ENCODE measurements at places on chromosomes 4 and X. TPM values are rescaled to one million over a fixed set of nuclear protein-coding genes. Genes with fewer than 3 reads are reported as not detected.

- no peak for DNase-seq
Measured at GRCh38 chrX:80312448-80312847, 107.8 kb upstream of the TENT5D start.

DNA sequence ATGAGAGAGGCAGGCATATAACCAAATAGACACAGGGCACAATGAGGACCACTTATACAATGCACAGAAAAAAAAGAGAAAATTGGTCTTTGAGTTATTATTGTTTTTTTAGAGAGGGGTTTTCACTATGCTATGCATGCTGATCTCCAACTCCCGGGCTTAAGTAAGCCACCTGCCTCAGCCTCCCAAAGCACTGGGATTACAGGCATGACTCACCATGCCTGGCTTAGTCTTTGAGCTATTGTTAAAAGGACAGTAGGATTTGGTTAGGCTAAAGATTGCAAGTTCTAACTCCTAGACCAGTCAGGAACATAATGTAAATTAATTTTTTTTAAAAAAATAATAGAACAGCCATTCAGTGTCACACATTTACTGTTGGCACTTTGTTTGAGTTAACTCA, 340.1 kb downstream of the GPAT3 start:
- DNase-seq: no peak

DNA sequence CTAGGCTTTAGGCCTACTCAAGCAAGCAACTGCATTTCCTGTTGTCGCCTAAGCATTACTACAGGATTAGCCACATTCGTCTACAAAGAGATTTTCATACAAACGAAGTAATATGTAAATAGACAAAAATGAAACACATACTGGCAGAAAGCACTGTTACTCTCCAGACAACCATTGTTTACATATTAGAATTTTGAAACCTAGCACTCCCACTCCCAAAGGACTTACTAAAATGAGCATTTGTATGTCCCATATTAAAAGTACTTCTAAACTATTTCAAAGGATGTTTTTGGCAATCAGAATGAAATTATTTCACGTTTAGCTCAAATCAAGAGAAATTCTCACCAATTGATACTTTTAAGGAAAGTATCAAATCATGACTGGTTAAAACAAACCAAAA, 570.8 kb downstream of the PRR32 start:
- no peak for DNase-seq

- no peak for DNase-seq
Measured at GRCh38 chrX:6667048-6667768, 132.3 kb upstream of the VCX3A start.

DNA sequence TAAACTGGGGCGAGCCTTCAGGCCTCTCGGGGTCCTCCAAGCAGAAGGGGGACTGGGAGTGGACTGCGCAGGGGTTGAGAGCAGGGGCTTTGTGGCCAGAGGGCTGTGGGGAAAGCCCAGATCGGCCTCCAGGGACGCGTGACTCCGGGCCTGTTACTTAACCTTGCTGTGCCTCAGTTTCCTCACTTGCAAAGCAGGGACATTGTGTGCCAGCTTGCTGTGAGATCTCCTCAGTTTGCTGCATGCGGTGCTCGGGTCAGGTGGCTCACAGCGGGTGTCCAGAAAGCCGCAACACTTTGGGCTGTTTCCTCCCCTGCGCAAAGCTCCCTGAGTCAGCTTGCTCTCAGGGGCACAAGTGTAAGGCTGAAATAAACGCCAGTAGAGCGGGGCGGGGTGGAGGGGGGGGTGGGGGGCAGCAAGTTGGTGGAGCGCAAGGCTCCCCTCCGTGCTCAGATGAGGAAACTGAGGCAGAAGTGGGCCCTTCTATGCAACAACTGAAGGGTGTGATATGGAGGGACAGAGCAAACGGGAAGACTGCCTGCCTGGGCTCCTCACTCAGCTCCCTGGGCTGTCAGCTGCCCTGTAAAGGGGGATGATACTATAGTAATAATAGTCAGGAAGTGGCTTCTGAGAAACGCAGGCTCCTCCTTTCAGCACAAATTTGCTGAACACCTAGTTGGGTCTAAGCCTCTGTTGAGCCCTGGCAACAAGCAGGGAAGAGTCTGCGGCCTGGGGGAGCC, 101.0 kb downstream of the HMX1 start:
- peak; percentile 7 for DNase-seq

Gene MID2
- 5.6 TPM for total RNA-seq

GRCh38 chr4:73662709-73663546, 42.7 kb upstream of the RASSF6 start:
- no peak for DNase-seq

DNA sequence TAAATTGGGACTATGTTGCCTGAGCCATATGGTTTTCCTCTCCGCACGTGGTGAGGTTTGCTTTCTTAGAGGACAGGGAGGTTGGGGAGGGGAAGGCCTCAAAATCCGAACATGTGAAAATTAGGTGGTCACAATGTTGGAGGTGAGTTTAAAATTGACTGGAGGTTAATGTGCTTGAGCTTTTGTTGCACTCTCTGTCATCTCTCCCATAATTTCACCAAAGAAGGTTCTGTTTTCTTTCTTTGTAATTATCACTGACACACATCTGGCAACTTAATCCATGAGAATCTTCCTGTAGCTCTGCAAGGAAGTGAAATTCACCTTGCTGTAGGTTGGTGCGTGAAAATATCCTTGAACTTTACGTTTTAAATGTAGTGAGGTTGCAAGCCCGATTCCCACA, 225.5 kb downstream of the PDGFC start:
- DNase-seq: no peak

GRCh38 chr4:86014599-86014998, 345.3 kb downstream of the MAPK10 start:
- no peak for DNase-seq

DNA sequence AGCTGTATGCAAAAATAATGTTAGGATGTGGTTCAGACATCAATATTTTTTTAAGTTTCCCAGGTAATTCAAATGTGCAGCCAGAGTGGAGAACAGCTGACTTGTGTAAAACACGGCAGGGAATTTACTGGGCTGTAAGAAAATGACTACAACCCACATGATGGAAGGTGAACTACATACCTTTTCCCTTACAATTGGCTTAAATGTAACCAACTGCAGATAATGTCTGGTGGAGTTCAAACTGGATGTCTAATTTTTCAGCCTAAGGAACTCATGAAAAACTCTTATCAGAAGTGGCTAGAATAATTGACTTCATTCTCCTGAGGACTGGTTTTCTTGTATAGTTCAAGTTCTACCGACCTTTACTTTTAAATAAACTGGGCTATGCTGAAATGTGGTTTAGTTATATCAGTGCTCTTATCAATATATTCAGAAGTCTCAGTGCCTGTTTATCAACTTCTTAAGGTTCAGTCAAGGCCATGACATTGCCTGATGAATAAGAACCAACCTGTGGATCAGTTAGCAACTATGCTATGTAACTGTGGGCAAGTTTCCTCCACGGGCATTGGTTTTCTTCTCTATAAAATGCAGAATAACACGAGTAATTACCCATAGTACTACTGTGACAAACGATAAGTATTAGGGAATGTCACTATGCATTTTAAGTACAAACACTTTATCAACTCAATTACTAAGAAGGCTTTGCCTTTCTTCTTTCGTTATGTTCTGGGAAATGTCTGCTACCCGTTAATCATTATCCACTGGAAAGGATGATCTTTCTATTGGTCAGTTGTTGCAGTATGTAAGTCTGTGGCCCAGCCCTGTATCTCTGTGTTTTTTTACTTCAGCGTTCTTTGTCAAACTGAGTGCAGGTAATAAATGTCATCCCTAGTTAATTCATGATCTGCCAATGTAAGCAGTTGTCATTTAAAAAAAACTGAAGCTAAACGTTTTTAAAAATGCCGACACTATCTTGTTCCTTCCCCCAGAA, 181.6 kb downstream of the PCDH7 start:
- no peak for DNase-seq

DNA sequence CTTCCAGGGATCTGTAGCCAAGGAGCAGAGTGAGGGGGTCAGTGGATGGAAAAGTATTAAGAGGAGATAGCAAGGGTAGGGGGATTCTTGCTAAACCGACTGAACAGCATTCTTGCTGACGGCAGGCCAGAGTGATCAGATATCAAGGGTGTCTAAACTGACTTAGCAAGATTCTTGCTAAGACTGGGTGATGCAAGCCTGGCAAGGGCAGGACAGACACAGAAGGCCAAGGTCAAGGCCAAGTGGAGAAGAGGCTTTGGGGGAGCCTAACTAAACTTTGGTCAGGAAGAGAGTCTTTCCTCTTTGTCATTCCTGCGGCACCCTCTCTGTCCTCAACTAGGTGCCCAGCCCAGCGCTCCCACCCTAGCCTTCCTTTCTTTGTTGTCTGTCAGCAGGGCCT, 799 bp downstream of the XPNPEP2 start:
- no peak for DNase-seq

- DNase-seq: no peak
Measured at GRCh38 chrX:125003746-125004446, 315.8 kb upstream of the TEX13C start.

GRCh38 chr4:120132935-120133334, 66.3 kb upstream of the MAD2L1 start:
- no peak for DNase-seq

- DNase-seq: no peak
Measured at GRCh38 chr4:158172261-158173258, at the start of gene GASK1B. GASK1B (minus strand) TSS chr4:158173025; CDS start chr4:158171375, 1,650 bp downstream.

DNA sequence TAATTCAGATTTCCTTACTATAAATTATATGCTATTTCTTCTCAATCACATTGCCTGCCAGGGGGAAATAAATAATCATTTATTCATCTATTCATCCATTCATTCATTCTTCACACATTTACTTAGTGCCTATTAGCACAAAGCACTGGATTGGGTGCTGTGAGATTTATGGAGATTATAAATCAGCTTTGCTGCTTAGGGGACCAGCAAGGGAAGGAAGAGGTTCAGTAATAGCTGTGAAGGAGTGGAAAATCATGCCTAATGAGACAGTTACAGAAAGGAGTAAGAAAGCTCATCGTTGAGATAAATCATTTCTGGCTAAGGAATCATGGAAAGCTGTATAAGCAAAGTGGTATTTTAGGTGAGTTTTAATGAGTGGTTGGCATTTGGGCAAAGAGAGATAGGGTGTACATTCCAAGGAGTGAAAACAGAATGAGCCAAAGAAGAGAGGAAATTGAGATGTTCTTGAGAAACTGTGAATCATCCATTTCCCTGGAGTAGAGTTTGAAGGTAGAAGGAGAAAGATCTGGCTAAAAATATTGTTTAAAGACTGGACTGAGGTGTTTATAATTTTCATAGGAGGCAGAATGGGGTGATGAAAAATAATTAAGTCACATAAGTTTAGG, 9.6 kb downstream of the ARSJ start:
- DNase-seq: no peak

Gene TMSB15A
- not detected for total RNA-seq

DNA sequence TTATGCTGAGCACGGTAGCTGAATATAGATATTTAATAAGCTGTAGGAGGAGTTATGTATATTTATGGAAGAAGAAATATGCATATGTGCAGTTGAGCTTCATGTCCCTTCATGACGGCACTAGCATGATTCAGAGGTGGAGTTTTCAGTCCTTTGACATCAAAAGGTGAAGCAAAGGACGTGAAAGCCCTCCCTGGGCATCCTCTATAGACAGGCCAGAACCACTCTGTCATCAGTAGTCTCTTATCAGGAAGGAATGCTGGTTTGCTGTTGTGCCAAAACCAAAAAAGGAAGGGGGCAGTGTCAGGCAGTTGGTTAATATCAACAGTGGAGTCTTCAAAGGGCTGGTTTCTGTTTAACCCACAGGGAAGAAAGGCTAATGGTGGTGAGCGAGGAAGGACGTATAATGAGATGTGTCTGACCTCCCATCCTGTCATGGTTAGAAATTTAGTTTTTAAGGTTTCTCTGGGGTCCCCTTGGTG, 23.5 kb upstream of the IL2 start:
- DNase-seq: no peak

DNA sequence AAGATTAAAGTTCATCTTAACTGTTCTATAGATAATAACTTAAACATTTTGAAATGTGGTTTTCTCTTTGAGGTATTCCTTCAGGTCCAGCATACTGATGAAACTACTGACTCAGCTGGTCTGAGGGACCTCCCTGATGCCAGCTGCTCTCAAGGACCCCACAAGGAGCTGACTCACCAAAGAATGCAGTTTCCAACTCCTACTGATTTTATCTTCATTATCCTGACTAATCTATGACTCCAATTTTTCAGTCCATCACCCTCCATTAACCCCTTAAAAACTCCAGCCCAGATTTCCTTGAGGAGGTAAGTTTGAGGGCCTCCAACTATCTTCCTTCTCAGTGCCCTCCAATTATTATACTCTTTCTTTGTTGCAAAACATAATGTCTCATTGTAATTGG, 1.4 kb upstream of the UGT2B4 start:
- DNase-seq: no peak

DNA sequence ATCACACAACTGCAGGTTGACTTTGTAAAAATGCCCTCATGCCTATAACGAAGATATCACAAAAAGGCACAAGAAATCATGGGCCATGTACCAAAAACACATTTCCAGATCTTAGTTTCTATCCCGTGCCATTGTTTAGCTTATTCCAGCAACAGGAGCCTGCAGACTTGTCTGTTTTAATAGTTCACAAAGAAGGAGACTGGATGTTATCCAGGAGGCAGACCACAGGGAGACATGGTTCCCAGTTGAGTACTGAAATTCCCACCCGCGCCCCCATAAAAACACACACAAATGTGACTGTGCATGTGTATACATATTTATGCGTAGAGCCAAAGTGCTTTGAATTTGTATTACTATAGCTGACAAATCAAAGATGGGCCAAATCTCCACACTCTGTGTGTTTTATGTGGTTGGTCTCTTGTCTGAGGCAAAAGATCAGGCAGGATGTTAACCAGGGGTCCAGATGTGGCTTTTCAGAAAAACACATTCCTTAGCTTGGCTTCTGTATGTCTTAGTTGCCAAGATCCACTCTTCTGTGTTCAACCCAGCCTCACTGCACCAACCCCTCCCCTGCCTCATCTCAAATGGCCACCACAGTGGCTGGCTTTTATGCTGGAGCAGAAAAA, 469.2 kb upstream of the DIPK2B start:
- DNase-seq: no peak

GRCh38 chr4:144288011-144288903, 147.7 kb upstream of the GYPA start:
- no peak for DNase-seq

Gene SUPT20HL1
- not detected for total RNA-seq

GRCh38 chrX:131762802-131763234, 218.9 kb downstream of the OR13H1 start:
- DNase-seq: no peak

- DNase-seq: no peak
Measured at GRCh38 chrX:154719132-154719675, 31.7 kb downstream of the GAB3 start.

Gene SMIM43
- total RNA-seq: not detected

GRCh38 chr4:100087743-100088142, 102.5 kb downstream of the DDIT4L start:
- no peak for DNase-seq

- no peak for DNase-seq
Measured at GRCh38 chr4:181958446-181958845, 284.8 kb upstream of the TENM3 start.

DNA sequence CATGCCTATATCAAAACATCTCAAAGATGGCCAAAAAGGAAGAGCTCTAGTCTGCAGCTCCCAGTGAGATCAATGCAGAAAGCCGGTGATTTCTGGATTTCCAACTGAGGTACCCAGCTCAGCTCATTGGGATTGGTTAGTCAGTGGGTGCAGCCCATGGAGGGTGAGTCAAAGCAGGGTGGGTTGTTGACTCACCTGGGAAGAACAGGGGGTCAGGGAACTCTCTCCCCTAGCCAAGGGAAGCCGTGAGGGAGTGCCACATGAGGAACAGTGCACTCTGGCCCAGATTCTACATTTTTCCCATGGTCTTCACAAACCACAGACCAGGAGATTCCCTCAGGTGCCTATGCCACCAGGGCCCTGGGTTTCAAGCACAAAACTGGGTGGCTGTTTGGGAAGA, 57.3 kb upstream of the FGF16 start:
- no peak for DNase-seq

All from left ventricle myocardium superior (tissue), 1 donor.